ENCODE measurements at places on chromosomes 5 and 9. TPM values are rescaled to one million over a fixed set of nuclear protein-coding genes. Genes with fewer than 3 reads are reported as not detected.

The IRX2 gene
- not detected for polyA plus RNA-seq

The PCDHB3 gene
- 0.25 TPM for polyA plus RNA-seq

The FIBCD1 gene
- not detected for polyA plus RNA-seq

DNA sequence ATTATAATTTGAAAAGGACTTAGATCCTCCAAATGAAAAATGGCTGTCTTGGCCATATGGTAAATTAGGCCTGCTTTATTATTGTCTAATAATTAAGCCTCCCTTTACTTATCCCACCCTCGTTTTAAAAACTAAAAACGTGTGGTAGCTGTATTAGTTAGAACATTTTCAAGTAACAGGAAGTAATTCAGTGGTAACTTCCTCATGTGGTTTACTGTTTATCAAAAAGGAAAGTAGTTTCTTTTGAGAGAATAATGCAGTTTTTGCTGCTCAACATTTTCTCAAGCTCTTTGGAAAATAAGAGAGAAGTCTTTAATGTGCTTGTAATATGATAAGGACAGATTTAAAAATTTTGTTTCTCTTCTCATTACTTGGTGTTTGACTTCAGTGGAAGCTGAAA lies 26.0 kb downstream of the ZCCHC7 start:
- no peak for DNase-seq

The ZDHHC11 gene
- 3.1 TPM for polyA plus RNA-seq

DNA sequence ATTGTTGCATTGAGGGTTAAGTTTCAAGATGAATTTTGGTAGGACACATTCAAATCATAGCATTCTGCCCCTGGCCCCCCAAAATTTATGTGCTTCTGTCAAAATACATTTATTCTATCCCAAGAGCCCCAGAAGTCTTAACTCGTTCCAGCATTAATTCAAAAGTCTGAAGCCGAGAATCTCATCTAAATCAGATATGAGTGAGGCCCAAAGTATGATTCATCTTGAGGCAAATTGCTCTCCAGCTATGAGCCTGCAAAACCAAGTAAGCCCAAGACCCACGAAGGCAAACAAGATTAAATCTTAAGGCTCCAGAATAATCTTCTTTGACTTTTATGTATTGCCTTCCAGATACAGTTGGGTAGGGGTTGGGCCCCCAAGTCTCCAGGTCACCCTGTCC lies 19.2 kb downstream of the TNPO1 start:
- DNase-seq, result no peak

Measured in aorta (tissue), 5 donors.